MG63 (cell line): ENCODE measurements at places on chromosomes 4 and X.

DNA sequence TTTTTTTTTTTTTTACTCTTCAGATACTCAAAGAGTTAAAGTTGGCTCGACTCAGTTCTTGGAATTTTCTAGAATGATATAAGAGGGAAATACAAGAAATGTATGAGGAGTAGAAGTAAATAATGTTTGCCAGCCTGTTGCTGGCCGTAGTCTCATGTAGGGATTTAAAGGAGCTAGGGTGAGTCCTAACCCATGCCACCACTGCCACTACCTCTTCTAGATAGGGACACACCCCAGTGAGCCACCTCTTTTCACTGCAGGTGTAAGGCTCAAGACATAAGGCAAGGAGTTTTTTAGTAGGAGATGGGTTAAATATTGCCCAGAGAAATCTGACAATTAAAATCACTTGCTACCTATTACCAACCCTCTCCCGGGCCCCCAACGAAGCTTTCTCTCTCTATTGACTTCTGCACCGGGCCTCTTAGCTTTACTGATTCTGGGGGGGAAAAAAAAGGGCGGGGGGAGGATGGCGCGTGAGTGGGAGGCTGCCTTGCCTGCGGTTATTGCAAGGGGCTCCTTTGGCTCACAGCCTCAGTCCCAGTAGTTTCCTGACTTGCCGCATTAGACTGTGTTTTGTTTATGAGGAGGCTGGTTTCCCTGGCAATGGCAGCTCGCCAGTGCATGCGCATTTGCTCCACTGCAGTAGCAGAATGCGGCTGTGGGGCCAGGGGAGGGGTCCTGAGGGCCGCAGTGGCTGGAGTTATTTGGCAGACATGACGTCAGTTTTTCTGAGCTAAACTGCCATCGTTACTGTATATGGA lies 3.0 kb downstream of the LINC00632 start:
- DNase-seq, result peak; percentile 48

GRCh38 chr4:126850286-126850685 lies 782.5 kb upstream of the INTU start:
- peak; percentile 56 for DNase-seq

DNA sequence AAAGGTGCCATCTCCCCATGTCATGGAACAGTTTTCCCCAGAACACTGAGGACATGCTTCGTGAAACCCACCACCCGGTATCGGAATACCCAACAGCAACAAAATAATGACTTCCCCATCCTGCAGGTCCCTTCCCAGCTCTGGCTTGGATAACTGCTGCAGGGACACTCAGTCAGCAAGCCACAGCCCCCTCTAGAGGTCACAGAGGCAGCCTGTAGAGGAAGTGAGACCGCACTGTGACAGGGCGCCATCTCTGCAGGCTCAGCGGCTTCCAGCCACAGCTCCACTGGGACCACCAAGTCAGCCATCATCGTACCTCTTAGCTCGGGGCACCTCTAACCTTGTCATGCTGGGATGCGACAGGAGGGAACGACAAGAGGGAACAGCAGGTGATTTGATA lies 315.9 kb downstream of the LDB2 start:
- DNase-seq, result no peak

GRCh38 chr4:145003675-145004074 lies 94.3 kb downstream of the ANAPC10 start:
- no peak for DNase-seq

- DNase-seq, result no peak
These were observed 76.0 kb upstream of the SRD5A3 start for GRCh38 chr4:55269995-55270394.

DNA sequence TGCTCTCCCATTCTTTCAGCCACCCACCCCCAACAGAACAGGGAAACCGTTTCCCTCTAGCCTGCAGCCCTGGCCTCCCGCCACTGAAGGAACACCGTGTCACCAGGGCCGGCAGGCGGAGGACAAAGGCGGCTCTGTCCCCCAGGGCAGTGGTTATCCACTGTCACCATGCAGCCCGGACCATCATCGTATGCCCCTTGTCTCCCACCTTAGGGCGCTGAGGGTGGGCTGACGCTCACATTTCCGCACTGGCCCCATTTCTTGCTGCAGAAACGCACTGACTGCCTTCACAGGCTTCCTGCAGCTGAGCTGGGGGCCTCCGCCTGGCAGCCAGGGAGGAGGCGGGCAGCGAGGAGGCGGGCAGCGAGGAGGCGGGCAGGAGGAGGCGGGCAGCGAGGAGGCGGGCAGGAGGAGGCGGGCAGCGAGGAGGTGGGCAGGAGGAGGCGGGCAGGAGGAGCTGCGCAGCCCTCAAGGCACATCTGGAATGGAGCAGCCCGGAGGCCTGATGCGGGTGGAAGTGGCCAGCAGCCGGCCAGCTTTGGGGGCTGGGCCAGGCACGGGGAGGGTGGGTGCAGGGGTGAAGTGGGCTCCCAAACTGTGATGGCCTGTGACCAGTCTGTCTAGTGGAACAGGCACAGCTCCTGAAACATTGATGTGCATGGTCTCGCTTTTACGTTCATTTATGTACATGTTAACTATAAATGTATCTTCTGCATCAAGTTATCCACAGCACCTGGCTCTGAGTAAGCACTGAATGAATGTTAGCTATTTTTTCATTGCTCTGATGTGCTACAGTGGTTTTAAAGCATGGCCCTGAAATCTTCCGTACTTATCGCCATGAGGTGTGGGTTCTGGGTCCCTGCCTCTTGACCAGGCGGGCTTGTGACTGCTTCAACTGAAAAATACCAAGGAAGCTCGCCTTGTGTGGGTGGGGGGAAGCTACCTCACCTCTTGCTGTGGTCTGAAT lies 20.6 kb upstream of the KIAA0232 start:
- peak; percentile 53 for DNase-seq

DNA sequence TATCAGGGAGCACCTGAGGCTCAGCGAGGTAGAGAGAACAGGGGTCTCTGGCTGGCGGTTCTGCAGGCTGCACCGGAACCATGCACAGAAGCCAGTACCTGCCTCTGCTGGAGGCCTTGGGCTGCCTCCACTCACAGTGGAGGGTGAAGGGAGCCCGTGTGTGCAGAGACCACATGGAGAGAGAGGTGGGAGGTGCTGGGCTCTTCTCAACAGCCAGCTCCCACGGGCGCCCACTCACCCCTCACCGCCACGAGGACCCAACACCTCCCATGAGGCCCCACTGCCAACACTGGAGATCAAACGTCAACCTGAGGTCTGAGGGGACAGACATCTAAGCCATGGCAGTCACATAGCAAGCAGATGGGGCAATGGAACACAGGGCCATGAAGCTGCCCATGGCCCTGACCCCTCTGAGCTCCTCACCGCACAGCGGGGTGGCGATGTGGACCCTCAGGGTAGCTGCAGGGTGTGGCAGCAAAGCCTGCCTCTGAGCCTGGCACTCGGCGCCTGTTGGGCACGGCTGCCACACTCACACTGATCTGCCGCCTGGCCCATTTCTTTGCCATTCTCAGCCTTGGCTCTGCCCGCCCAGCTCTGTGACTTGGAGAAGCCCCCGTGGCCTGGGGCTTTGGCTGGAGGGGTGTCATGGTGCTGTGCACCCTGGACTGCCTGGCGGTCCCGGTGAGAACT lies 44.8 kb downstream of the ADRA2C start:
- no peak for DNase-seq

- DNase-seq, result no peak
These were observed 150.0 kb downstream of the PDE5A start for GRCh38 chr4:119478446-119479179.

DNA sequence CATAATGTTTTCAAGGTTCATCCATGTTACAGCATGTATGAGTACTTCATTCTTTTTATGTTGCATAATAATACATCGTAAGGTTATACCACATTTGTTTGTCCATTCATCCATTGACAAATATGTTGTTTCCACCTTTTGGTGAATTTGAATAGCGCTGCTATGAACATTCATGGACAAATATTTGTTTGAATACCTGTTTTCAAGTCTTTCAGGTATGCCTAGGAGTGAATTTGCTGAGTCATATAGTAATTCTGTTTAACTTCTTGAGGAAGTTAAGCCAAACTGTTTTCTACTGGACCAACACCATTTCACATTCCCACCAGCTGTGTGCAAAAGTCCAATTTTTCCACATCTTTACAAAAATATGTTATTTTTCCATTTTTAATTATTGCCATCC lies 31.5 kb downstream of the IRS4 start:
- DNase-seq, result no peak

DNA sequence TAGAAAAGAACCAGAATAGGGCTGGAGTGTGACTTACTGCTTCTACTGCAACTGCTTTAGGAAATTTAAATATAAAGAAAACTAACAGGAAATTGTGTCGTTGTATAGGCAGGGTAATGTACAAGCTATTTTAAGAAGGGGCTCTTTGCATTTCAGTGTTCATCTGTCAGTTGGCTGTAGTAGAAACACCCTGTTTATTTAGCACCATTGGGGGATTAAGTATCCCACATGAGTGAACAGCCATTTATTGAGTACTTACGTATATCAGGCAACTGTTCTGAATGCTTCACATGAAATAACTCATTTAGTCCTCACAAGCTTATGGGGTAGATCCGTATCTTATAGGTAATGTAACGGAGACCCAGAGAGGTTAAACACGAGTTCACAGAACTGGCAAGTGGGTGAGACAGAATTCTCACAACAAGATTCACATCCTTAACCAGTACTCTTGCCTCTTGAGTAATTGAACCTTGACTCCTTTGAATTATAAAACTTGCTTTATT lies 23.9 kb downstream of the STIM2 start:
- no peak for DNase-seq

DNA sequence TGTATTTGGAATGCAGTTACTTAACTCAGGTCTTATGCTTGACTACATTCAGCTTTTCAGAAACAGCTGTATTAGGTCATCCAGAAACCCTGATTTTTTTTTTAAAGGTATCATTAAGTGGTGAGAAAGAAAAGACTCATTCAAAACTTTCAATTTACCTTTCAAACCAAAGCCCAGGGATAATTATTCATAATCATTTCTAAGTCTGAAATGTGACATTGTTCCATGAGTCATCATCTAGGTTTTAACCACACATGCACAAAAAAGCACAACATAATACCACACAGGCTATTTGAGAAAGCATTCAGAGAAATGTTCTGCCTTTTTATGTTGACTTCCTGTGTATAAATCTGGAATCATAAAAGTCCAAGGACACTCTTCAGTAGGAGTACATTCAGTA lies 288.2 kb downstream of the IL1RAPL2 start:
- DNase-seq, result no peak

DNA sequence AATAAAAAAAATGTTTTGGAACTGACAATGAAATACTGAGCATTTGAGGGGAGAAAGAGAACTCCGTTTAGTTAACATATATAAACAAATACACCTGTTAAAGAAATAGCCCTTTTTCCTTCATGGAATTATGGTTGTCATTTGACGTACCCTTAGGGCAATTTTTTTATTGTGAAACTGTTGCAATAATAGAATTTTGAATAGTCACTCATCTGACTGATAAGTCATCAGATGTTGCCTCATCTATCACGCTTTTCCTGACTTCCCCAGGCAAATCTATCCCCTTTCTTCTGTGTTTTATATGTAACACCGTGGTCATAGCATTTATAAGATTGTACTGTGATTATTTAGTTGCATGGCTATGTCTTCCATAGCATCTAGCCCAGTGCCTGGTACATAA lies 69.0 kb upstream of the HDAC8 start:
- DNase-seq, result no peak

GRCh38 chrX:136192839-136193414 lies 45.6 kb downstream of the FHL1 start:
- no peak for DNase-seq

GRCh38 chrX:154015581-154016264 lies 4.0 kb downstream of the IRAK1 start:
- DNase-seq, result no peak

GRCh38 chrX:38575888-38576287 lies 14.5 kb downstream of the TSPAN7 start:
- no peak for DNase-seq

GRCh38 chr4:113700602-113701150 lies 60.9 kb downstream of the CAMK2D start:
- no peak for DNase-seq

- no peak for DNase-seq
These were observed 37.7 kb downstream of the FRYL start for GRCh38 chr4:48742412-48742811.

DNA sequence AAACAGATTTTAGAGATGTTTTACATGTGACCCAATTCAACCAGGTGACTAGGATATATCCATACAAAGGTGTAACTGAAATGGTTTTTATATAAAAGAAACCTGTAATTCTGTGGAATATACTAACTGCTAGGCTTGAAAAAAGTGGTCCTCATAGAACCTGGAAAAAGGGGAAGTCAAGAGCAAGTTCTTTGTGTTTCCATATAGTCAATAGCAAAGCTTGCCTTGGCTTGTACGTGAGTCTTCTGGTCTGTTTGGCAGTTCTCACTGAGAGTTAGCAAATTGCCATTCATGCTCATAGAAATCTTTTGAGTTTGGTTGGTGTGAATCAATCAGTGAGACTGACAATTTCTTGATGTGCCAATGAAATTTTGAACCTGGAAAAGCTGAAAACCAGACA lies 79.4 kb upstream of the SMIM10 start:
- DNase-seq, result no peak

DNA sequence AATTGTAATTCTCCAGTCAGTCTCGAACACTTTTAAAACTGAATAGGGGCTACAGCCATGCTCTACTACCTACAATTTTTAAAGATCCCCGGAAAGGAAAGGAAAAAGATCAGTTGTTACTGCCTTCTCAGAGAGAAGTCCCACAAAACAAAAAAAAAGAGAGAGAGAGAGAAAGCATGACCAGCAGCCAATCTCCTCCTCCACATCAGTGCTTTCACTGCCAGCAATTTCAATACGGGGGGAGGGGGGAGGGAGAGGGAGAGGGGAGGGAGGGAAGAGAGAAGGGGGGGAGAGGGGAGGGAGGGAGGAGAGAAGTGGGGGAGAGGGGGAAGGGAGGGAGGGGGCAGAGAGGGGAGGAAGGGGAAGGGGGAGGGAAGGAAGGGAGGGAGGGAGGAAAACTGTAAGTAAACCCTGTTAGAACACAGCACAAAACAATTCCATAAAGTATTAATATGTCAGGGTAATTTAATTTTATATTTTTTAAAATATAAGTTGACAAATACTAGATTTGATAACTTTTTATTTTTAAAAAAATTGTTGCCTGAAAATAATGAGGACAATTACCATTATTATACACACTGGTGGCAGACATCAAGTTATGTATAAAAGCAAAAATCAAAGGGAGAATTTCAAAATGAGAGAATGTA lies 108.0 kb downstream of the LRBA start:
- no peak for DNase-seq

DNA sequence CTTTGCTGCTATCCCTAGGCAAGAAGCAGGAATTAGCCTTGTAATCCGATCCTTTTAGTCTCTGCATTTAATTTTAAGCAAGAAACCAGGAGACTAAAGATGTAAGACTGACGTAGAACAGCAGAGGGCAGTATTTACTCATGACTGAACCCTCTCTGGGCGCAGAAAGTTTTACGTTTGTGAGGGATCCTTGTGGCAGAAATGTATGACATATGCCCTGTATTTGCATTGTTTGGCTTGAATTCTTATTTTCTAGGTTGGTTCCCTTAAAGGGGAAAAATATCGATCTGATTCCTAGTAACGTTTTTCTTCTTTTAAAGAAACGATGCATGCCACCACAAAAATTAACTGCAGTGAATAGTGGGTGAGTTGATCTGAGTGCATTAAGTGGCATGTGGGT lies 1.3 kb upstream of the FAT4 start:
- peak; percentile 31 for DNase-seq

- no peak for DNase-seq
These were observed 29.0 kb downstream of the SGMS2 start for GRCh38 chr4:107853444-107854355.

GRCh38 chr4:147076179-147076578 lies 130.5 kb upstream of the TTC29 start:
- DNase-seq, result peak; percentile 1
